ENCODE measurements at places on chromosomes 1 and 21.

- DNase-seq: no peak
Measured at GRCh38 chr1:236323819-236324411, 42.2 kb upstream of the ERO1B start.

DNA sequence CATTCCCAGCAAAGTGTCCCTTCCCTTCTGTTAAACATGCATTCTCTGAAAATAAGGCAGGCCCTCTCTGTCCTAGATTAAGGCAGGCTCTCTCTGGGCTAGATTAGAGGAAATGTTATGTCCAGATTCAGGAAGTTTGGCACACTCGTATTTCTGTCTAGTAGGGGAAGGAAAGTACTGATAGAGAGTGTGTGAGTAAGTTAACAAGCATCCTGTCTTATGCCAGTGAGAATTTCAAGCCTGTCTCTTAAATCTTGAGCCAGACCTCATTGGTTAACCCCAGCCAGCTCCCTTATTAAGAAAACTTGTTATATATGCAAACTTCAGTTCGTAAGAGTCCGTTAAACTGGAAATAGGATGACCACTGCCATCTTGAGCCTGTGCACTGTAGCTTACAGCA is 31.6 kb downstream of the IGSF5 start:
- no peak for DNase-seq

DNA sequence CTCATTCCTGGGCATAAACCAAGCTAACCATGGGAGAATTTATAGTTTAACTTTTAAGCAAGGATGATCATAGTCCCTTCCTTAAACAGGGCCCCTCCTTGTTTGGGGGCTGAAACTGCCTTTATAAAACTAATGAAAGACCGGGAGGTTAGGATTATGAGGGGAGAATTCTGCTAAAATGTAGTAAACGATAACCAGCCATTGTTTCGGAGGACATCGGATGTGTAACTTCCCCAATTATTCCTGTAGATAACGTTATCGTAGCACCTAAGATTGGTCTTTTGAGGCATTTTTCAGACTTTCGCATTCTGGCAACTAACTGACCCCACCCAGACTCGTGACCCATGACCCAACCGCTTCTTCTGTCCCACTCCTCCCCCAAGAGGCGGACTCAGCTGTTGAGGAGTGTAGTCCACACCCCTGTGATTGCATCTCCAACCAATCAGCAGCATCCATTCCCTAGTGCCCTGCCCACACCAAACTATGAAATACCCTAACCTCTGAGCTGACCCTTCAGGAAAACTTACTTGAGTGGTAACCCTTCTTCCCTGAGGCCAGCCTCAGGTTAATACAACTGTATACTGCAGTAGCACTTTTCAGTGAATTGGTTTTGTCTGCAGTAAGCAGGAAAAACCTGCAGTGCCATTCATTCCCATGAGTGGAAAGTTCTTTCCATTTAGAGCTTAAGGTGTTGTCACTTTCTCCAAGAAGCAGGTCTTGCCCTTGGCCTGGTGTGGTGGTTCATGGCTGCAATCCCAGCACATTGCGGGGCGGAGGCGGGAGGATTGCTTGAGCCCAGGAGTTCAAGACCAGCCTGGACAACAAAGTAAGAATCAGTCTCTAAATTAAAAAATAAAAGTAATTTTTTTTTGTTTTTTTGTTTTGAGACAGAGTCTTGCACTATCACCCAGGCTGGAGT is 823 bp upstream of the SYF2 start:
- peak; percentile 76 for DNase-seq

GRCh38 chr1:112359961-112360767 is 35.9 kb upstream of the CTTNBP2NL start:
- no peak for DNase-seq

GRCh38 chr1:245946905-245947304 is 560.2 kb downstream of the SMYD3 start:
- no peak for DNase-seq

GRCh38 chr21:38838598-38839327 is 33.0 kb downstream of the ETS2 start:
- no peak for DNase-seq

DNA sequence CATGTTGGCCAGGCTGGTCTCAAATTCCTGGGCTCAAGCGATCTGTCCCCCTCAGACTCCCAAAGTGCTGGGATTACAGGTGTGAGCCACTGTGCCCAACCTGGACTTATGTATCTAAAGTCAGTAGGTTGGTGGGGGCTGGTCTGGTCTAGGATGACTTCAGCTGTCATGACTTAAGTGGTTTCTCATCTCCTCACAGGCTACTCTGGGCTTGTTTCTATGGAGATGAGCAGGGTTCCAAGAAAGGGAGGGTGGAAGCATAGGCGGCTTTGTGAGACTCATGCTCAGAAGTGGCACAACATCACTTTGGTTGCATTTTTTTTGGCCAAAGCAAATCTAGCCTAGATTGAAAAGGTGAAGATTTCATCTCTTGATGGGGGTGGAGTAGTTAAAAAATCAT is 115.9 kb upstream of the IVNS1ABP start:
- no peak for DNase-seq

GRCh38 chr1:184219414-184219813 is 167.4 kb upstream of the C1orf21 start:
- DNase-seq: no peak

DNA sequence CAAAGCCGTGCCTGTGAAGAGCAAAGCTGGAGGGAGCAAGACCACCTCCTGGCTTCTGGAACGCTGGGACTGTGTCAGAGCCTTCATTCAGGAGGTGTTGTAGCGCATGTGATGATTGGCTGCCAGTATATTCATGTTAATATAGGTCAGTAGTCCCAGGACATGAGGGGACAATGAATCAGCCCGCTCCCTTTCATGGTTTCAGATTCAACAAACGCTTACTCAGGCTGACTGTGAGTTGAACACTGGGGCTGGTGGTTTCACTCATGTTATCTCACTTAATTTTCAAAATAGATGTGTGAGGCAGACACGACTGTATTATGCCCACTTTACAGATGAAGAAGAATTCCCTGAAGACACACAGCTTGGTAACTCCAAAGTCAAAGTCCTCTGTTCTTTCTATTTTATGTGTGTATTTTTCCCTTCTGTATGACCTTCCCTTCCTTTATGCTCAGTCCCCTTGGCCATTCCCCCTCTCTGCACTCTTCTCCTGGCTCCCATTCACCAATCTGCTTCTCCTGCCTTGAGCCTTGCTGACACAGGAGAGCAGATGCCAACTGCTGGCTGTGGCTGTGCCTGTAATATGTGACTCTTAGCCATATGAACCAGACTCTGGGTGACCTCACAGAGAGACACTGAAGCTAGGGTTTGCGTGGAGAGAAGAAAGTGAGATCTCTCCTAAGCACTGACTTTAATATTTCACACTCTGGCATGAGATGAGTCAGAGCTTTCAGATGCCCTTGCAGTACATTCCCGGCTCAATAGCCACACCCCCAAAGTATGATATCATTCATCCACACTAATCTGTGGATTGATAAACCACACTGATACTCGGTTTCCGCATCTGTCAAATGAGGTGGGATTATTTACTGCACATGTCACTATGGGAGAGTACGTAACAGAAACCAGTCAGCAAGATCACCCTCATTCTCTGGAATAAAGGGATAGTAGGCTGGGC is 31.4 kb upstream of the KIRREL1 start:
- DNase-seq: no peak

GRCh38 chr1:162663086-162663485 is 30.8 kb downstream of the DDR2 start:
- DNase-seq: no peak

DNA sequence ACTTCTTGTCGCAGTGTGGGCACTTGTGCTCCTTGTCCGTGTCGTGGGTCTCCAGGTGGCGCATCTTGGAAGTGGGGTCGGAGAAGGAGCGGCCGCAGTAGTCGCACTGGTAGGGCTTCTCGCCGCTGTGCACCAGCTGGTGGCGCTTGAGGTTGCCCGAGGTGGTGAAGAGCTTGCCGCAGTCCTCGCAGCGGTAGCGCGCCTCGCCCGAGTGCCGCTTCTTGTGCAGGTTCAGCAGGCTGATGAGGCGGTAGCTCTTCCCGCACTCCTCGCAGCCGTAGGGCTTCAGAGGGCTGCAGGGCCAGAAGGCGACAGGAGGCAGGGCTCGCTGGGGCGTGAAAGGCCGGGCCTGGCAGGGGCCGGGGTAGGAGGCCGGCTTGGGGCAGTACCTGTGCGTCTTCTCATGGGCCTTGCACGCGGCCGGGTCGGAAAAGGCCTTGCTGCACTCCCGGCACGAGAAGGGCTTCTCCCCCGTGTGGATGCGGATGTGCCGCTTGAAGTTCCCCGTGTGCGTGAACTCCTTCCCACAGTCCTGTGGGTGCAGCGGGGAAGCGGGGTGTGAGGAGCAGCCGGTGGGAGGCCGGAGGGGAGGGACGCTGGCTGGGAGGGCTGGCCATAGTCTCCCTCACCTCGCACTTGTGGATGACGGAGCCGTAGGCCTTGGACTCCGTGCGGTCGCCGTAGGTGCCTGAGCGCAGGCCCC is 31.4 kb downstream of the ZBTB17 start:
- no peak for DNase-seq

DNA sequence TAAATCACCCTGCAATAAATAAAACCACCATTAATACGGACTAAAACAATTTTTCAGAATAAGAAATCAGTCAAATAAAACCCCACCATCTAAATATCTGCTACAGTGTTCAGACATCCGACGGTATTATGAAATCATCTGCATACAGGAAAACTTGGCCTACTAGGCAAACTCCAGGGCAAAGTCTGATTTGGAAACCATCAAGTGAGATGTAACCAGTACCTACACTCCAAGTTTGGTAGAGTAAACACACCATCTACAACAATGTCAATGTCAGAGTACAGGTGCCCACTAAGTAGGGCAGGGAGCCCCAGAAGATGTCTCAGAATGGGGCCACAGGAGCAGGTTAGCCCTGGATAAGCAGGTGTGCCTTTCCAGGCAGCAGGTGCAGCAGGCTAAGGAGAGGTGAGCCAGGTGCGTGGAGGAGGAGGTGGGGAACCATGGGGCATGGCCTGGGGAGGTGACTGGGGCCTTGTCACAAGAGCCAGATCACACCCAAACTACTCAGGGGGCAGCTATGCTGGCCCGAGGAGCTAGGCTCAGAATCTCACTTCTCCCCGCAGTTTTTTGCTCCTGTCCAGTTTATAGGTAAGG is 59.6 kb downstream of the CAPZB start:
- DNase-seq: no peak

DNA sequence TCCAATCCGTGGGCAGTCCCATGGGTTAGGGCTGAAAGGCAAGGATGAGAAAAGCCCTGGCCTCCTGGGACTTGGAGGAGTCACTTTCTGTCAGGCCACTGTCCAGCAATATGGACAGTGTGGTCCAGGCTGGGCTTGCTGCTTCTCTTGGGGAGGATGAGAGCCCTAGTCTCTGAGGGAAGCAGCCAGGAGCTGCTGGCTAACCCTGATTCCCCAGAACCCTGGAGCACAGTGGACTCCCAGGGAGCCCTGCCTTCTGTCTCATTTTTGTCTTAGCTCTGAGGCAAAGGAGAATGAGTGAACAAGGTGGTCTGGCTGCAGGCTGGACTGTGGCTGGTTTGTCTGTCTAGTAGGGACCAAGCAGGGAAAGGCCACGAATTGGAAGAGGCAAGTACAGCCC is 23.8 kb upstream of the EDN2 start:
- no peak for DNase-seq

DNA sequence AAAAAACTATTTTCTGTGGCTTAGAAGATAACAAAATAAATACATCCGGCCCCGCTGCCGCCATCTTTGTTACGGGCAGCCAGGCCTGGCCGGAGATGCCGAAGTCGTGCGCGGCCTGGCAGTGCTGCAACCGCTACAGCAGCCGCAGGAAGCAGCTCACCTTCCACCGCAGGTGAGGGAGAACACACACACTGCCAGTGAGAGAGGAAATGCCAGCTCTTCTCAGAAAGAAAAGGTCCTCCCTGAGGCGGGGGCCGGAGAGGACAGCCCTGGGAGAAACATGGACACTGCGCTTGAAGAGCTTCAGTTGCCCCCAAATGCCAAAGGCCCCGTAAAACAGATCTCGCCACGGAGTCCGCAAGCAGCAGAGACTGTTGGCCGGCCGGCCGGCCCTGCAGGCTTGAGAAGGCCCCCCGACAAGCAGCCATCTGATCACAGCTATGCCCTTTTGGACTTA is 323.2 kb downstream of the AMY1C start:
- no peak for DNase-seq

DNA sequence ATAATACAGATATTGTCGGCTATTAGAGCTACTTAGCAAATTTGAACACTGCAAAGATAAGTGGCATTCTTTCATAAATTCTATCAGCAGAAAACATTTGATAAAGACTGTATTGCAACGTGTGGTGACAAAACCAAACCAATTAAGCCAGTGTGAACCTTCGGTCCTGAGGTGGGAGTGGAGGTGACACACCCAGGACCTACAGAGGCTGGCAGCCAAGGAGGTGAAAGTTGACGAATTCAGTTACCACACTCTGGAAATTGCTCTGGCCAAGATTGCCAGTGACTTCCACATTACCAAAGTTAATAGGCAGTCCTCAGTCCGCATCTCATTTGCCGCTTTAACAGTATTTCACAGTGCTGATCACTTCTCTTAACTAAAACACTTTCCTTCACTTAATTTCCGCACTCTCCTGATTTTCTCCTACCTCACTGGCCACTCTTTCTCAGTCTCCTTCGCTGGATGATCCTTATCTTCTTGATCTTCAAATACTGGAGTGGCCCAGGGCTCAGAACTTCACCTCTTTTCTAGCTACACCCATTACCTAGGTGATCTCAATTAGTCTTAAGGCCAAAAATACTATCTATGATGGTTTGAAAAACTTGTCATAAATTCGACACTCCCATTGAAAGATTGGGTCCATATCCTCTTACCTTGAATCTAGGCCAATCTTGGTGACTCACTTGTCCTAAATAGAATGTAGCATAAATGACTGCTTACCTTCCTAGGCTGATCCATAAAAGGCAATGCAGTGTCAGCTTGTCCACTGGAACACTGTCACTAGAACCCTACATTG is 5.1 kb upstream of the CDC42BPA start:
- DNase-seq: no peak

- no peak for DNase-seq
Measured at GRCh38 chr1:15941044-15941840, 34.7 kb downstream of the ZBTB17 start.

- peak; percentile 99 for DNase-seq
Measured at GRCh38 chr1:171645553-171646248, 6.8 kb downstream of the MYOC start.
